SW480 (cell line): ENCODE measurements at places on chromosomes 4 and X.

- DNase-seq = no peak
Observed at GRCh38 chr4:109332926-109333464, 30.5 kb upstream of the COL25A1 start.

GRCh38 chr4:155072417-155072816 is 136.0 kb upstream of the NPY2R start:
- DNase-seq = no peak

- no peak for DNase-seq
Observed at GRCh38 chr4:6308899-6309643, 39.4 kb downstream of the WFS1 start.

DNA sequence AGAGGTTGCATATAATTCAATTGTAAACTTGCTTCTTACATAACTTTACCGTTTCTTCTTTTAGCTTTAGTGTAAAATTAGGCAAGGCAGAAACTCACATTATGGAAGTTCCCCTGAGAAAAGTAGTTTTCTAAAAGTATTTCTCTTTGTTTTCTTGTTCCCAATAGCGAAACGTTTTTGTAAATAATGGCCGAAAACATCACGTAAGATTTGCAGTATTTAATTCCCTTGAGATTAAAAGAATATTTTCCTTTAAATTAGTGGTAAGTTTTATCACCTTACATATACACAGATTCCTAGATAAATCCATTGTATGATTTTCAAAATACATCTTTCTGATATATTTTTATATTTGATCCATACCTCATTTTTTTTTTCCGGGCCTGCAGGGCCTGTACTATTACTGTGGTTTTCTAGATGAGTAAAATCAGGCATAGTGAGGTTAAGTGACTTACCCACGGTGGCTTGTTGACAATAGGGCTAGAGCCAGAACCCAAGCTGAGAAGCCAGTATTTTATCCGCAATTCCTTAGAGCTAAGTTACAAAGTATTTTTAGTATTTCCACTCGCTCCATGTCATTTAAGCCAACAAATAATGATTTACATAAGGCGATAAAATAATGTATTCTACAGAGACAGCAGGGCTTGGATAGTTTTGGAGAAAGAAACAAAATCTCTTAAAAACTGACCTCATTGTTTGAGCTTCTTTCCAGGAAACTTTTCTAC is 82.2 kb upstream of the VEGFC start:
- no peak for DNase-seq

- no peak for DNase-seq
Observed at GRCh38 chrX:112056476-112056875, 26.1 kb downstream of the TRPC5 start.
